Activated T-helper 1 cell treated with anti-CD3 and anti-CD28 coated beads, Interleukin-12 subunit alpha, Interleukin-12 subunit beta, Interleukin-2, Interleukin-4 antibody, amounts not matched to agents 30 ng/mL and 10 ng/mL and 1 ng/mL, durations not matched to agents 14 hours and 24 hours and 36 hours (primary cell): ENCODE measurements at places on chromosomes 11 and 22. TPM values are rescaled to one million over a fixed set of nuclear protein-coding genes. Genes with fewer than 3 reads are reported as not detected.

DNA sequence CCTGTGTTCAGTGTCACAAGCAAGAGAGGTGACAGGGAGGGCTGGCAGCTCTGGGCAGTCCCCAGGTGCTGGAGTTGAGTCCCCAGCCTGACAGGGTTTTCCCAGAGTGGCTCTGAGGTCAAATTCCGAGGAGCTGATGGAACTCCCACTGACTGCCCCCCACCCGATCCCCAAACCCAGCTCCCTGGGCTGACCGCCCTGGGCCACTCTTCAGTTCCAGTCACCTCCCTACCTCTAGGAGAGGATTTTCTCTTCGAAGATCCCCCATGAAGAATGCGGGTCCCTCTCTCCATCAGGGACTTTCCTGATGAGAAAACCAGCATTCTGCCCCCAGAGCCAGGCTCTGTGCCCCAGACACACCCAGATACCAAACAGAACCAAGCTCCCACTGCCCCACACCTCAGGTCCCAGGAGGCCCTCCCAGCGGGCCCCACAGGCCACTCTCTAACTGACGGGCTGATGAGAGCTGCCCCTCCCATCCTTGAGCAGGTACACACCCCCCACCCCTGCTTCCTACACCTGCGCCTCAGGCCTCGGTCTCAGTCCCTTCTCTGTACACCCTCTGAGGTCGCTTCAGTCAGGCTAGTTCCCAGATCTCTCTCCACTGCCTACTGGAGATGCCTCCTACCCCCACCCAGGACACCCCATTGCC lies 12.1 kb upstream of the RAC2 start:
- DNase-seq = no peak

GRCh38 chr11:93330446-93330984 lies at the start of gene DEUP1:
TSS of gene DEUP1 (plus strand) at chr11:93330742. CDS start at chr11:93332260, 1,518 bp downstream.
- DNase-seq = no peak

DNA sequence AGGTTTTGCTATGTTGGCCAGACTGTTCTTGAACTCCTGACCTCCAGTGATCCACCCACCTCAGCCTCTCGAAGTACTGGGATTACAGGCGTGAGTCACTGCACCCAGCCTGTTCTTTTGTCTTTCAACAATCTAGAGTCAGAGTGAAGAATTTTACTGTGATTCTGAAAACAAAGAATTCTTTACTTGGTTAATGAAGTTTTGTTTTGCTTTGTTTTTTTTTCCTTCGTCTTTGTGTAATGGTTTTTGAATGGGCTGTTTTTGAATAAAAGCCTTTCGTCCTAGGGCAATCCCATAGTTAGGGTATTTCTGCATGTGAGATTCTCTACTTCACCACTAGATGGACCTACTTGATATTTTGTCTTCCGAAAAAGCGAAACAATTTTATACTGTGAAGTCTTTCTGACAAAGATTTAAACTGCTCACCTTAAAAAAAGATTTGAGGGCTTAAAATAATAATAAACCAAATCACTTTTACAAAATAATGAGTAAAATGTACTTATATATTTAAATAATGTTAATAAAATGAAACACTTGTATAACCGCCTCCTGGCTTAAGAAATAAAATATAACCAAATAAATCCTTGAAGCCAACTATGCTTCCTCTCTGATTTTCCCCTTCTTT lies 43.4 kb upstream of the SC5D start:
- no peak for DNase-seq

DNA sequence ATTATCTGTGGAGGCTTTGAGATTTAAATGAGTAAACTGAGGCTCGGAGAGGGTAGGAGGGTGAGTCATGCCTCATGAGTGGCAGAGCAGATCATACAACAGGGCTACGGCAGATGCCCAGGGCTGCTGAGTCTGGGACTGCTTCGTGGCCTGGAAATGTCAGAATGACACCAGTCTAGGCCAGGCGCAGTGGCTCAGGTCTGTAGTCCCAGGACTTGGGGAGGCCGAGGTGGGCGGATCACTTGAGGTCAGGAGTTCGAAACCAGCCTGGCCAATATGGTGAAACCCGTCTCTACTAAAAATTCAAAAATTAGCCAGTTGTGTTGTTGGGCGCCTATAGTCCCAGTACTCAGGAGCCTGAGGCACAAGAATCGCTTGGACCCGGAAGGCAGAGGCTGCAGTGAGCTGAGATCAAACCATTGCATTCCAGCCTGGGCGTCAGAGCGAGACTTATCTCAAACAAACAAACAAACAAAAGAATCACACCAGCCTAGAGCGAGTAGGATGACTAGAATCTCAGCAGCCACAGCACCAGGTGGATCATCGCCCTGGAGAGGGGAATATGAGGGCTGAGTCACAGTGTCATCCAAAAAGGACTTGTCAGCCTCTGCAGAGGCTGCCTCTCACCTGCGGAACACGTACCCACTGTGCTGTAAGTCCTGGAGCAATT lies 48.6 kb upstream of the ADA2 start:
- DNase-seq = no peak

DNA sequence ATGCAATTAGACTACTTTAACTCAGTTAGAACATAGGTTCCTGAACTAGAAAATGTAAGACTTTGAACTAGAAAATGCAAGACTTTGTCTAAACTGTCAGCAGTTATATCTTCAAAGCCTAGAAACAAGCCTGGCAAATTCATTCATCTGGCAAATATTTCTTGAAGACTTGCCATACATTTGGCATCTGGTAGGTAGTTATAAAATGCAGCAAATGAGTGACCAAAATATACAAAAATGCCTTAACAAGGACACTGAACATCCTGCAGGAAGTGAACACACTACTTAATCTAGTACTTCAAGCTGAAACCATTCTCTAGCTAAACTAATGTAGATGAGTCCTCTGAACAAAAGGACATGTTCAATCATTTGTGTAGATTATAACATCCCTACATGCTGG lies 84.7 kb upstream of the SCUBE2 start:
- DNase-seq = no peak

- DNase-seq = no peak
Observed at GRCh38 chr11:6321961-6322362, 1.7 kb upstream of the CAVIN3 start.

- DNase-seq = peak; percentile 48
Observed at GRCh38 chr11:62394825-62395538, 23.9 kb upstream of the SCGB1A1 start.

GRCh38 chr22:27197618-27198017 lies 540.2 kb downstream of the MIAT start:
- no peak for DNase-seq

- DNase-seq = no peak
Observed at GRCh38 chr11:83692675-83693074, 406.5 kb upstream of the CCDC90B start.

DNA sequence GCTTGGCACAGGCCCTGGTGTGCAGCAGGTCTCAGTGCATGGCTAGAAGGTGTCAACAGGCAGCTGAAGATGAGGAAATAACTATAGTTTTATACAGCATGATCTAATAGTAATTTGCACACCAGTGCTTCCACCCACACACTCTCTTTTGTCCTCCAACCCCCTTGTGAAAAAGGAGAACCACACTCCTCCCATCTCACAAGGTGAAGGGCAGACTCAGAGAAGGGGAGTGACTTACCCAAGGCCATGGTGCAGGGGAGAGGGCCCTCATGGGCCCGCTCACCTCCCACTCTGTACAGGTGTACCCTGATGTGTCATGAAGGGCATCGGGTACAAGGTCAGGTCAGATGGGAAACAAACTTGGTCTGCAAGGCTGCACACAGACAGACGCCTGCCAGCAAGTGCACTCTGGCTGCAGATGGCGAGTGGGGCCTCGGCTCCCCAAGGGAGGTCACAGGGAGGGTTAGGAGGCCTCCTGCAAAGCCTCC lies 53.4 kb downstream of the DGCR2 start:
- no peak for DNase-seq

DNA sequence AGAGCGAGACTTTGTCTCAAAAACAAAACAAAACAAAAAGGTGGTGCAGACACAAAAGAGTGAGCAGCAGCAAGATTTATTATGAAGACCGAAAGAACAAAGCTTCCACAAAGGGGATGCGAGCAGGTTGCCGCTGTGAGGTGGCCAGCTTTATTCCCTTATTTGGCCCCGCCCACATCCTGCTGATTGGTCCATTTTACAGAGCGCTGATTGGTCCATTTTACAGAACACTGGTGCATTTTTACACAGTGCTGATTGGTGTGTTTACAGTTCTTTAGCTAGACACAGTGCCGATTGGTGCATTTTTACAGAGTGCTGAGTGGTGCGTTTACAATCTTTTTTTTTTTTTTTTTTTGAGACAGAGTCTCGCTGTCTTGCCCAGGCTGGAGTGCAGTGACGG lies 77.4 kb downstream of the CECR2 start:
- no peak for DNase-seq

DNA sequence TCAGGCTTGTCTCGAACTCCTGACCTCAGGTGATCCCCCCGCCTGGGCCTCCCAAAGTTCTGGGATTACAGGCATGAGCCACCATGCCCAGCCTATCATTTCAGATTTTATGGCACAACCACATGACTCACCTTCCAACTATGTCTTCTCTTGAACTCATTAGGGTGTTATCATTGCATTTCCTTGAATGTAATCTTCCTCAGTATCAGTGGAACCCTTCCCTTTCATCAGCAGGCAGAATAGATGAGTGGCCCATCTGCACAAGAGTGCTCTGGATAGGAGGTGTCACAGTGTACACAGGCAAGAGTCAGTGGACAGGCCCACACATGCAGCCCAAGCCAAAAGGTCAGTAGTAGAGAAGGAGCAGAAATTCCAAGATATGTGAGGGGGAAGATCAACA lies 29.1 kb upstream of the AQP11 start:
- DNase-seq = no peak

- DNase-seq = no peak
Observed at GRCh38 chr11:82080160-82080559, 653.5 kb downstream of the FAM181B start.

- DNase-seq = no peak
Observed at GRCh38 chr22:26563022-26563421, 26.9 kb downstream of the TPST2 start.

GRCh38 chr22:32185821-32186220 lies 19.1 kb downstream of the RFPL2 start:
- DNase-seq = no peak

DNA sequence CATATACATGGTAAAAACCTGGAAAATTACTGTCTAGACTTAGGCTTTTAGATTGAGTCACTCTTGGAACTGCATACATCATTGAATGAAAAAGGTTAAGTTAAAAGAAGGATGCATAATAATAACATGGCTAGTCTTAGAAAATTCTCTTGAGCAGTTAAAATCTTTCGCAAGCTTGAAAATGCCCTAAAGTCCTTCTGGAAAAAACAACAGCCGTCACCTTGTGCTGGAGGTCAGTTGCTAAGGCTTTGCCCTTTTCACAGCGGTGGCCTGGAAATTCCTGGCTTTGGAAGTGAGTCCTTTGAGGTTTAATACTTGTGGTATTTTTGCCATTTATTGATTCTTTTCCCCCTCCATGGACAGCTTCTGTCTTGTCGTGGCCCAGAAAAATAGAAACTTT lies 17.4 kb upstream of the FBLN1 start:
- no peak for DNase-seq

- no peak for DNase-seq
Observed at GRCh38 chr11:117299351-117300282, 8.5 kb downstream of the BACE1-AS start.

- DNase-seq = no peak
Observed at GRCh38 chr11:68460741-68461574, at the start of gene PPP6R3. TSS of gene PPP6R3 (plus strand) at chr11:68460752. CDS start at chr11:68537665, 76,913 bp downstream.

DNA sequence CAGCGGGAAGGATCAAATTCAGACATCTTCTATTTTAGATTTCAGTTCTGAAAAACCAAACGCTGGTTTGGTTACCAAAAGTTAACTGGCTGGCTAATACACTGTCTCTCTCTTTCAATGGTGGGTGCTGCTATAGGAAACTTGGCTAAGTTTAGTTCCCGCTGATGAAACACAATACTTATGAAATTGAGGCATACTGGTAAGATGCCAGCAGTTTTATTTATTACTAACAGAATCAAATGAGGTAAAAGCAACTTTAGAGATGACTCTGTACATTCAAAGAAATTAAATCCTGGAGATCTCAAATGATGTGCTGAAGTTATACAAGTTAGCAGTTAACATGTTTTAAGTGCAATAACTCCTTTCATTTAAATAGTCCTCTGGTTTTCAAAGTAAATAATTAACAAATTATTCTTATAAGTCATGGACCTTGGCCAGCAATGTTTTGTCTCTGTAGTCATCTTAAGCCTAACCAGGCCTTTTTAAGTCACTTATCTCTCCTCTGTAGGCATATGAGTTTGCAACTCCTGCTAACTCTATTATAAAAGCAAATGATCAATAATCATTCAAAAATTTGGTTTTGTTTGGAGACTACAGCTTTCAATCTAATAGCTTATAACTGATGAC lies 54.8 kb downstream of the PAK1 start:
- DNase-seq = no peak

DNA sequence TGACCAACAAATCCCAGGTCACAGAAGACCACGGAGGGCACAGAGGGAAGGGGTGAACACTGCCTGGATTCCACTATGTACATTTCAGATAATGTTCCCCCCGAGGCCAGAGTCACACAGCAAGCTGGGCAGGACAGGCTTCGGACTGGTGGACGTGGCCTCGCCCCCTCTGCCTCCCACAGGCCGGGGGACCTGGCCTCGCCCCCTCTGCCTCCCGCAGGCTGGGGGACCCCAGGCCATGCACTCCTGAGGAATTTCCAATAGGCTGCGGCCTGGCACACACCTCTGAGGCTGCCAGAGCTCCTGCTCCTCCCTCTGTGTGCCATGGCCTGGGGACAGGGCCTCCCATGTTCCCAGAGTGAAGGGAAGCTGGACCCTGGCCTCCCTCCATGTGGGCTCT lies 1352.8 kb downstream of the BRD1 start:
- DNase-seq = no peak

DNA sequence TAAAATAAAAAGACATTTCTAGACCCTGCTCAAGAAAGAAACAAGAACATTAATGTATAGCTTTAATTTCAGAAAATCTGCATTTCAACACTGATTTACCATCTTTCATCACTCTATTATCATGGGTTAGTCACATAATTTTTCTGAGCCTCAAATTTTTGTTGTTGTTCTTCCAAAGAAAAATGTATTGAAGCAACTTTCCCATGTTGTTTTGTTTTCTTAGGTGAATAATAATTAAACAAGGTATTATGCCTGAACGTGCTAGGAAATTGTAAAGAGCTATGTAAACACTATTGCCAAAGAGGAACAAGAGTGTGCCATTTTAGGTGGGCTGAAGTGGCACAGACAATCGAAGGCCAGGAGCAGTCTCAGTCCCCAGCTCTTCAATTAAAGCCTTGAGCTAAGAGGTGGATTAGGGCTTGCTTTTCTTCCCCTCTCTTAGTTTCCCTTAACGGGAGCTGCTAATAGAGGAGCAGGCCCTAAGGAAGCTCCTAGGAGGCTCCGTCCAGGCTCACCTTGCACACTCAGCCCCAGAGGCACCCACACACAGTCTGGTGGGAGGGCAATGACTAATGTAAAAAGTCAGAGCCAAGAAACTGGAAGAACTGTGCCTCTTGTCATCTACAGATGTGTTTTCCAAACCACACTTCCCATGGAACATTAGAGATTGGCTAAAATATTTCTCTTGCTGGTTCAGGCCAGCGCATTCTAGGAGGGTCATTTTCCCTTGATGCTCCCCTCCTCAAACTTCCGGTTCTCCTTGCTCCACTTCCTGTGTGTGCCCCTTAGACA lies 8.8 kb upstream of the UBASH3B start:
- no peak for DNase-seq

- peak; percentile 9 for DNase-seq
Observed at GRCh38 chr22:31160328-31160978, 471 bp downstream of the RNF185 start.

Gene OTOG
- not detected in 2 replicates for total RNA-seq

Gene CDC42BPG
- total RNA-seq = 0.29 and 0.44 TPM in 2 replicates

Gene VSTM5
- total RNA-seq = not detected in 2 replicates

Gene SLCO2B1
- not detected in 2 replicates for total RNA-seq

Gene PNPLA5
- total RNA-seq = not detected in 2 replicates

Gene DDX10
- total RNA-seq = 68.4 and 68.8 TPM in 2 replicates

Gene C22orf42
- not detected in 2 replicates for total RNA-seq

Gene SORL1
- total RNA-seq = 19.2 and 20.9 TPM in 2 replicates

Gene CFAP68
- total RNA-seq = 17.7 and 22.3 TPM in 2 replicates
